ENCODE measurements at places on chromosomes 3 and 15.

- DNase-seq = no peak
Observed at GRCh38 chr3:71250026-71250425, 333.5 kb downstream of the FOXP1 start.

DNA sequence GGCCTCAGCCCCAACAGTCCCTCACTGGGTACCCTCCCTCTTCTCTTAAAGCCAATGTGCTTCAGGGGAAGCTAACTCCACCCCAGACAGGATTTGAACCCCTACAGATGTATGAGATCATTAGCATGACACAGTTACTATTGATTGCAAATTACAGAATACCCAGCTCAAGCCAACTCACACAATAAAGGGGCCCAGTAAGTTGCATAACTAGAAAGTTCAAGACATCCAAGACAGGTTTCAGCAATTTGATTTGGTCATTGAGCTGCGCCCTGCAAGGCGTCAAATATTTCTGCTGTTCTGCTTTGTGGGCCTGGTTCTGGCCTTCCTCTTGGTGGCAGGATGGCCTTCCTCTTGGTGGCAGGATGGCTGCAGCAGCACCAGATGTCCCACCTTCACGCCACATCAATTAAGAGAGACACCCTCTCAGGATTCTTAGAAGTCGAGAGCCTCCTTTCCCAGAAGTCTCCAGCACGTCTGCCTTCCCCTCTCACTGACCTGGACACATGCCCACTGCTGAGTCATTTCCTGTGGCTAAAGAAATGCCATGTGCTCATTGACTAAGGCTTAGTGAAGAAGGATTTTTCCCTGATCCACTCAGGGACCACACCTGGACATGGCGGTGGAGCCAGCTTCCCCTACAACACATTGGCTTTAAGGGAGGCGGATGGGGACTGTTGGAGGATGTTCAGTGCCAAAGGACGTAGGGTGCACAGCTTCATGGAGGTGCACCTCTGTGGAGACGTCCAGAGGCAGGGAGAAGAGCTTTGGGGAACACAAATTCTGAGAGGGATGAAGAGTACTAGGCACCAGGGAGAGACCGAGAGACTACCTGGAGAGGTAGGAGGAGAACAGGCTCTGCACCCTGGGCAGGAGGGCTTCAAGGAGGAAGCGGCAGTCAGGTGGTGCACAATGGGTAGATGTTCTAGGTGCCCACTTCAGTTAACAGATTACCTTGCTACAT lies 49.1 kb downstream of the DNASE1L3 start:
- DNase-seq = no peak

DNA sequence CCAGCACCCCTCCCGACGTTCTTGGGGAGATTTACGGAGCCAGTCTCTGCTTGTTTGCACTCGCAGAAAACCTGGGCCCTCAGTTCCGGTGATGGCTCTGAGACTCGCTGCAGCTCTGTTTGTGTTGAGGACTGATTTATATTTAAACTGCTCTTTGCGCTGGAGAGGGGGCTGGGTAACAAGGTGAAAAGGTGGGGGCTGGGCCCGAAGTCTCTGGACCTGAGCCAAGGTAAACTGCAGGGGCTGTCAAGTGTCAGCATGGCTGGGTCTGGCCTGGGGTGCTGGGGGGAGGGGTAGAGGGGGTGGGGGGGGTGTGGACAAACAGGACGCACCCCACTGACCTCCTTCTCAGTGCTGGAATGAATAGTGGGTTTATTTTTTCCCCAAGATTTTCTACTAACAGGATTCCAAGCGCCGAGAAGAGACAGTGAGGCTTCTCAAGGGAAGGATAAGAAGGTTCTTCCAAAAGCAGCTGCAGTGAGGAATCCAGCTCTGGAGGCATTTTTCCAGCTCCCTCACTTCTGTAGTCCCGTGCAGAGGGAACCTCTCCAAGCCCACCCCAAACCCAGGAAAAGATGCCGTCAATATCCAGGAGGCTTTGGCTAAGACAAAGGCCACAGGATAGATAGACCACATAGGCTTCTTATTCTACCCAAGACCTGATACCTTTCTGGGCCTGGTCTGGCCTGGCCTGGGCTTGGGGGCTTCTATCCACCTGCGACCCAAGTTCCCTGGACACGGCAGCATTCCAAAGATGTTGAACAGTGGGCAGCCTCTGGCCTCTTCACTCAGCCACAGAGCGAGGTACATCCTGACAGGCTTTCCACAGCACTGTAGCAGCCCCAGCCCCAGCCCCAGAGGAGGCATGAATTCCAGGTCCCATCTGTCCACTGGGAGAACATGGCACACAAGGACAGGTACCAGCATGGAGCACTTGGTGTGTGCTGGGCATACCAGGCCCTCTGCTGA lies 938 bp upstream of the SLCO2A1 start:
- no peak for DNase-seq

DNA sequence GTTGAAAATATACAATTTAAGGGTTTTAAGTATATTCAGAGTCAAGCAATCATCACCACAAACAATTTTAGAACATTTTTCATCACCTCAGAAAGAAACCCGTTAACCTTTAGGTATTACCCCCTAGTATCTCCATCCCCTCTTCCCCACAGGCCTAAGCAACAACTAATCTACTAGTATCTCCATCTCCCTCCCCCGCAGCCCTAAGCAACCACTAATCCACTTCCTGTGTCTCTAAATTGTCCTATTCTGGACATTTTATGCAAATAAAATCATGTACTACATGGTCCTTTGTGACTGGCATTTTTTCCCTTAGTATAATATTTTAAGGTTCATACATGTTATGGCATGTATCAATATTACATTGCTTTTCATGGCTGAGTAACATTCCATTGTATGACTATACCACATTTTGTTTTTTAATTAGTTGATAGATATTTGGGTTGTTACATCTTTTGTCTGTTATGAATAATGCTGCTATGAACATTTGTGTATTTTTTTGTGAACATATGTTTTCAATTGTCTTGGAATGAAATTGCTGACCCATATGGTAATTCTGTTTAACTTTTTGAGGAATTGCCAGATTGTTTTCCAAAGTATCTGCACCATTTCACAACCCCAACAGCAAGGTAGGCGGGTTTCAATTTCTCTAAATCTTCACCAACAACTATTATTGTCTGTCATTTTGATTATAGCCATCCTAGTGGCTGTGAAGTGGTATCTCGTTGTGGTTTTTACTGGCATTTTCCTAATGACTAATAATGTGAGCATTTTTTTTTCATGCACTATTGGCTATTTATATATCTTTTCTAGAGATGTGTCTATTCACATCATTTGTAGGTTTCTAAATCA lies 215.6 kb upstream of the CD96 start:
- DNase-seq = no peak

- DNase-seq = no peak
Observed at GRCh38 chr3:4411236-4411635, 55.8 kb downstream of the SUMF1 start.

DNA sequence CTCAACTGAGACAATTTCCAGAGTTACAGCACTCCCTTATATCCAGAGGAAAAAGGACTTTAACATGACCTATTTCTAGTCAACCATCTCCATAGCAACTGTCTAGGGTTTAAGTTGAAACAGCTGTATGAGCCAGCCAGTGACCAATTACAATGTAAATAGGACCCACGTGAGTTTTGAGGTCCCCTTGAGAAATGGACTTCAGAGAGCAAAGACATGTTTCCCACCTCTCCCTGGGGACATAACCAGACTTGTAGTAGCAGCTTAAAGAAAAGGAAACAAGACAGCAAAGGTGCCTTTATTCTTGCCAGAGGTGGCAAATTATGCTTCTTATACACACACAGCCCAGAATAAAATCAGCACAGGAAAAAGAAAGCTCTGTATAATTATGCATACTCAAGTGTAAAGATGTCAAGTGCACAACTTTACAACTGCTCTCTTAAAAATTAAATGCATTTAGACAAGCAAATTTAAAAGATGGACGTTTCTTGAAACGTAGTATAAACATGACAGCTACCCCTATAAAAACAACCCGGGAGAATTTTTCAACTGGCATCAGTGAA lies 40.2 kb downstream of the SUMF1 start:
- DNase-seq = no peak

DNA sequence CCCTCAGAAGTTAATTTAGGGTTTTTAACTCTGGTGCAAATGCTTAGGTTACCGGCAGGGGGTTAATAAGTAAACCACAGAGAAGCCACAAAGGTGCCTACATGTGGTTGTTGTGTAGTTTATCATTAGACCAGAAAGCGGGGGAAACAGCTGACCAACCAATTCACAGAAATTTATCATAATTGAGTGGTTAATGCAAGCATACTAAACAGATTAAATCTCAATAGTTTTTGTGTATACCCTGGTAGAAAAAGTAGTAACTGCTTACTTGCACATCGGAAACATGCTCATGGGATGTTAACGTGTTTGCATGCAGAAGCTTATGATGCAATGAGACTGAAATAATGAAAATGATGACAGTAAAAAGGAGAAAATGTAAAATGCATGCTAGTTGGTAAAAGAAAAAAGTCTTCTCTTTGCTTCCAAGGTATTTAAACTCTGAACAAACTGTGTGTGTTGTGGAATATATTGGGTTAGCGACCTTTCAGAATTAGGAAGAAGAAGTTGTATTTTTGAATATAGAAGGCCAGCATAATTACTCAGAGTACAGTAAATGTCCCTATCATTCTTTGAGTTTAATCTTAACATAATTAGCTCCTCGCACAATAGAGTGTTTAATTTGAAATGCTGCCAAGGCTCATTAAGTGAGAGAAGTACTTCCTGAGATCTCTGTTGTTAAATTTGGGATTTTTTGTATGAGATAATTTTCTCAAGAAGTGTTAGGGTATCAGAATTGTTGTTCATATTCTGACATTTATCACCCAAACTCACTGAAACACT lies 316.2 kb downstream of the PTPRG start:
- DNase-seq = no peak

GRCh38 chr15:50224606-50225005 lies 40.9 kb downstream of the HDC start:
- no peak for DNase-seq

DNA sequence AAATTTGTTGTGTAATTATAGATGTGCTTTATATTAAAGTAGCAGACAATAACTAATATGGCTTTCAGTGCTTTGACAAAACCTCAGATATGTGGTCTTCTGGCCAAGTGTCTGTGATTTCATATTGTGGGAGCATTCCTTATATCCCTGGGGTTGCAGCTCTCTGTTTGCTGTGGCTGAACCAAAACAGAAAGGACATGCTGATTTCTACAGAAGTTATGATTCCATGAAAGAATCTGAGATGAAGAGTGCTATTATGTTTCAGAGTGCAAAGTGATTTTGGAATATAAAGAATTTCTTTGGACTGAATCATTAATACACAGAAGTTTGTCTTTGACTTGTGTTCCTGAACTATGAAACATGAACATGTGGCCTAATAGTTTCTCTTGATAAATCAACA lies 36.5 kb downstream of the CDV3 start:
- DNase-seq = no peak

- DNase-seq = no peak
Observed at GRCh38 chr3:32297366-32297765, 58.9 kb downstream of the CMTM8 start.

DNA sequence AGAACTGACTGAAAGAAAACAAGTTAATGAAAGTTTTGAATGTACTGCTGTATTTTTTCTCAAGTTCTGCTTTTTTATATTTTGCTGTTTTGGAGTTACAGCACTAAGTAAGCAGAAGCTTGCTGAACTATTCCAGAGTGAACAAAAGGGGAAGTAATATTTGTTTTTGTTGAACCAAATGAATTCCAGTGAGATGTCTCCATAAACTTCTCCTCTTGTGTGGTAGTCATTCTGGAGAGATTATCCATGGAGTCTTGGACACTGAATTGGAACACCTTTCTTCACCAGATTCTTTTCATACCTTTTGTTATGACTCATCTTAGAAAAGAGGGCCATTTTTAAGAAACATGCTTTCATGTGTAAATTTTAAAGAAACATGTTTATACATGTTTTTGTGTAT lies 8.8 kb downstream of the ANKUB1 start:
- DNase-seq = no peak

DNA sequence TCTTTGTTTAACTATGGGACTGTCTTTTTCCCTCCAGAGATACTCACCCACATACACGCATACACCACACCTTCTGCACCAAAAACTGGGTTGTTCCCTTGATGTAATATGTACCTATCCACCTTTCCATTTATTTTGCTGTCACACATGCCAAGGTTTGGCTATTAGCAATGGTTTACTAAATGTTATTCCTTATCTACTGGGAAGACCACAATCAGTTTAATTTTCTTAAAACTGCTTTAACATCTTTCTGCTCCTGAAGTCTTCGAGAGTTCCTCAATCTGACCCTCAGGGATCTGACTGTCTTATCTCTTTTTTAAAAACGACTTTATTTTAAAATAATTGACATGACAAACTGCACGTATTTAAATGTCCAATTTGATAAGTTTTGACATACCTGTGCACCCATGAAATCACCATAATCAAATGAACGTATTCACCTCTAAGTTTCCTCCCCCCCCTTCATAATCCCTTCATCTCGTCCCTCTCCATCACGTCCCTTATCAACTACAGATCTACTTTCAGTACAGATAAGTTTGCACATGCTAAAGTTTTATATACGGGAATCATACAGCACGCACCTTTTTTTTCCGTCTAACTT lies 805 bp upstream of the TRPM7 start:
- no peak for DNase-seq

DNA sequence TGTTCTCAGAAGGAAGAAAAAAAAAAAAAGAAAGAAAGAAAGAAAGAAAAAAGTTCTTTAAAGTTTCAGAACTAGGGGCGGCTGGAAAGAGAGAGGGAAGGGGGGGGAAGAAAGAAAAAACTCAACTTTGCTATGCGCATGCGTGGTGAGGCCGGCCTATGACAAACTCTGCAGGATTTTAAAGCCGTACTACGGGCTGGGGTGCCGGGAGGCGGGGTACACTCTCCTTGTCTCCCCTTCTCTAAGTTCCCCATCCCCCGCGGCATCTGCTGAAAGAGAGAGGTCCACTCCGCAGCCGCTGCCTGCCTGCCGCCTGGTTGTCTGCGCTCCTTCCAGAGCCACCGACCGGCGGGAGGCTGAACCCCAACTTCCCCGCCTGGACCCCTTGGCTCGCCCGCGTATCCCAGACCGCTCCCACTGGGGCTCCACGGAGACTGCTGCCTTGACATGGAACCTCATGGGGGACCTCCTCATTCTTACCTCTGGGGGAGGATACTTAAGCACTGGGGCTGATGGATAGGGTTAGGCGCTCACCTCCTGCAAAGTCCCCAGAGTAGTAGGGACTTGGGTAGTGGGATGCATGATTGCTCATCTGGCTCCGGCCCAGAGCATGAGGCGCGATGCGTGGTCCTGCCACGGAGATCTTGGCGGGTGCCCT lies 1.4 kb upstream of the WNT5A start:
- DNase-seq = peak; percentile 71
